Thymus (tissue), 14 donors: ENCODE measurements at places on chromosomes 6 and 20.
A peak's percentile ranks its signal among the peaks of the same experiment; 100 is the strongest.

DNA sequence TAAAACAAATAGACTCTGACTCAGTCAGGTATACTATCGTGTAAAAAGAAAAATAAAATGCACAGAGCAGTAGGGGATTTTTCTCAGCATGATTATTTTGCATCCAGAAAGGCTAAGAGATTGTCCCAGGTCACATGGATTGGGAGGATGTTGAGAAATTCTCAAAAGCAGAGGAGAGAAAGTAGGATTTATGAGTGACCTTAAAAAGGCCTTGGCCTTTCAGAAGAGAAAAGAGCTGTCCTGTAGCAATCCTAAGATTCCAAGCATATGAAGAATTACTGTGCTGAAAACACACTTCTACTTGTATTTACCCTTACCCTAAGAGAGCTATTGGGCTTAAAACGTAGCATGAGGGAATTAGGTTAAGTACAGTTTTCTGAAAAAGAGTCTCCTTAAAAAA is 149.7 kb upstream of the ENPP5 start:
- H3K27me3 ChIP-seq, result no peaks in the 10 kb centered on the region
- no peak overlapping the region for H3K27ac ChIP-seq
- no peak overlapping the region for H3K4me3 ChIP-seq
- no peaks in the 10 kb centered on the region for H3K36me3 ChIP-seq
- no peak for DNase-seq

DNA sequence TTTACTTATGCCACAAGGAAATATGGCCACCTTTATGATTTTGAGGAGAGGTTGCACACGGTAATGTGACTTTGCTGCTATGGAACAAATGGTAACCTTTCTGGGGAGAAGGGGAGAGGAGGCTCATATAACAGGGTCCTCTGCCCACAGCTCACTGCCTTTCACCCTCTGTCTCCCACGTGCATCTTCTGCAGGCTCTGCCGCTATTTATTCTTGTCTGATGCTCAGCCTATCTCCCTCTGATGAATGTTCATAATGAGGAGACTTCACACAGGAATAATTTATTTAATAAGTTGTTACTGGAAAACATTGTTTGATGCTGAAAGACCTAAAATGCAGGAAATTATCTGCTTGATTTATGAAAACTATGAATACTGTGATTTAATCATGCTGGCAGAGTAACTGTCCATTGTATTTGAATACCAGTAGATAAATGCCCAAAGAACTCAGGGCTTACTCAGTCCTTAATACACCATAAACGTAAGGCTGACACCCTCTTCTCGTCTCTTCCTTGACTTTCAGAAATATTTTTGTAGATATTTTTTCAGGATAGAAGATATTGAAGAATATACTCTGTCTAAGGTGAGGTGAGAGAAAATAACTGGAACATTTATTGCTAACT is 721.1 kb downstream of the QKI start:
- H3K36me3 ChIP-seq, result no peaks in the 10 kb centered on the region
- H3K4me3 ChIP-seq, result no peak overlapping the region
- H3K27me3 ChIP-seq, result no peaks in the 10 kb centered on the region
- no peaks in the 10 kb centered on the region for H3K4me1 ChIP-seq
- H3K27ac ChIP-seq, result no peak overlapping the region
- no peak for DNase-seq

DNA sequence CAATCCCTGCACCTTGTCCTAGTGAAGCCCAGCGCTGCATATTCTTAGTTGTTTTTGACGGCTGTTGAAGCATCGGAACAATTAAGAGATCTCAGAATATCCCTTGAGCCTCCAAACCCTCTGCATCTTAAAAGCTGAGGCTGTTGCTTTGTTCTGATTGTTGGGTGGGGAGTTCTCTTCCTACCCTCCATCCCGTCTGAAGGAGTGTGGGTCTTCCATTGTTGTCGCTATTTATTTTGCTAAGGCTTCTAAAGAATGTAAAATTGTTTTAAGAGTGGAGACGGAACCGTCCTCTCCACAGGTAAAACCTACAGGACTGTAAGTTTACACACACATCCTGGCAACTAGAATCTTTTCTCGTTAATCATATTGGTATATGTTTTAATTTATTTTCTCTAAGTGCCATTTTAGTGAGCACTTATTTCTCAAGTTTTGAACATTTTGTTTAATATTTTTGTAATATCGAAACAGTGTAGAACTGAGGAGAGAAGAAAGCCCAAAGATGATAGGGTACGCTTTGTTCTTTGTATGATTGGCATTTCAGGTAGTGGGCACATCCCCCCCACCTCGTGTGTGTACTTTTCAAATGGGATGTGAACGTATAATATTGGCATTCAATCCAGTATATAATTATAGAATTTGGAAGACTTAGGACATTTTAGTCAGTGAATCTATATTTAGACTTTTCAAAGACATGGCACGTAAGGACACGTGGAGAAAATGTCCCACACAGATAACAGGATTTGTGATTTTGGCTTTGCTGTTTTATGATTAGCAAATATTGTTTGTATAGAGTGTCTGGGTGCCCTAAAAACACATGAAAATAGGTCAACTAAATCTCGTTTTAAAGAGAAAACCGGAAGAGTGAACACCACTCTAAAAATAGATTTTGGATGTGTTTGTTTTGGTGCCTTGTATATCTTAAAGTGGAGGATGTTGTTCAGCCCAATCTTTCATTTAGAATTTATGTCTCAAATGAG is 1.3 kb downstream of the RNF146 start:
- H3K27me3 ChIP-seq, result no peaks in the 10 kb centered on the region
- H3K4me1 ChIP-seq, result no peaks in the 10 kb centered on the region
- H3K4me3 ChIP-seq, result peak overlapping the region; percentile 88
- peak overlapping the region; percentile 99 for H3K27ac ChIP-seq
- H3K36me3 ChIP-seq, result no peaks in the 10 kb centered on the region
- DNase-seq, result peak; percentile 34

DNA sequence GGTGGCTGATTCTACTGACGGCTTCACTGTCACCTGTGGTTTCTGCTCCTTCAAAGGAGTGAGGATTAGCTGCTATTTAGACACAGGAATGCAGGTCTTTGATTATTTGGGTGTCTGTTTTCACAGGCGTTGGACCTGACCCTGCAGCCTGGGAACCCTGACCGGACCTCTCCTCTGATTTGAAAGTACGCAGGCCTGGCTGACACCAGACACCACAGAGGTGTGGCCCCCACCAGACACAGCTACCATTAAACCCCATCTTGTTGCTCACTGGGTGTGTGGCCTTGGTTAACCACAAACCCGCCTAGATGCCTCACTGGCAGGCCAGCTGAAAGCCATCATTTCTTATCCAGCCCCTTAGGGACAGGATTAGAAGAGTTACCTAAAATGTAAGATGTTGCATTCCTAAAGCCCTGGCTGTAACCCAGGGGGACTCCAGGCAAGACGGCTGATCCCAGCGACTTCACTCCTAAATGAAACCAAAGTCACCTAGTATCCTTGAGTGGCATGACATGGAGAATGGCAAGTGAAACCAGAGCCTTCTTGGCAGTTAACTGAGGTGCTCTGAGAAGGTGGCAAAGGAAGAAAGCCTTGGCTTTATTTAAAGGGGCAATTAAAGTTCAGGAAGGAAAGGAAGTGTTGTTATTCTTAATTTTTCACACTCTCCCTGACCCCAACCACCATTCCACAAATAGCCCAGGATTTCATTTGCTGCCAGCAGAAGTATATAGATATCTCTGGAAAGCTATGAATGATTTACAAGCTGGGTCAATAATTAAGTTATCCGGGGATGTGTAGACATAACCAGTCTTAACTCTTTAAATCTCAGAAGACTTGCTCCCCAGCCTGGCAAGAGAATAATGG is 169.9 kb downstream of the QRSL1 start:
- no peak overlapping the region for H3K4me3 ChIP-seq
- H3K27ac ChIP-seq, result no peak overlapping the region
- no peaks in the 10 kb centered on the region for H3K27me3 ChIP-seq
- DNase-seq, result no peak

DNA sequence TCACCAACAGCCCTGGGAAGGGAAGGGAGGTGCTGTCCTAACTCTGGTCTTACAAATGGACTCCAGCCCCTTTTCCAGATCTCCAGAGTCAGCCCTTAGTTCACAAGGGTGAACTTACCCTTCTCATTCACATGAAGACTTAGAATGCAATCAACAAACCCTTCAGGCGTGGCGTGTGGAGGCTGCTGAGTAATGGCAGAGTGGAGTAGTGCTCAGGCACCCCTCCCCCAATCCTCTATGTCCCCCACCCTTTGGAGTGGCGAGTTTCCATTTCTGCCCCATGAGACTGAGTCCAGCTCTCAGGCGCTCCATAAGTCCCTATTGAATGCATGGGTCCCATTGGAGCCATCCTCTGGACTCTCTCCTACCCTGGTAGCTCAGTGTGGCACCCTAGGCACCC is 3.3 kb downstream of the SNAI1 start:
- no peaks in the 10 kb centered on the region for H3K36me3 ChIP-seq
- H3K27me3 ChIP-seq, result peaks cover 27% of the 10 kb centered on the region
- H3K4me3 ChIP-seq, result no peak overlapping the region

DNA sequence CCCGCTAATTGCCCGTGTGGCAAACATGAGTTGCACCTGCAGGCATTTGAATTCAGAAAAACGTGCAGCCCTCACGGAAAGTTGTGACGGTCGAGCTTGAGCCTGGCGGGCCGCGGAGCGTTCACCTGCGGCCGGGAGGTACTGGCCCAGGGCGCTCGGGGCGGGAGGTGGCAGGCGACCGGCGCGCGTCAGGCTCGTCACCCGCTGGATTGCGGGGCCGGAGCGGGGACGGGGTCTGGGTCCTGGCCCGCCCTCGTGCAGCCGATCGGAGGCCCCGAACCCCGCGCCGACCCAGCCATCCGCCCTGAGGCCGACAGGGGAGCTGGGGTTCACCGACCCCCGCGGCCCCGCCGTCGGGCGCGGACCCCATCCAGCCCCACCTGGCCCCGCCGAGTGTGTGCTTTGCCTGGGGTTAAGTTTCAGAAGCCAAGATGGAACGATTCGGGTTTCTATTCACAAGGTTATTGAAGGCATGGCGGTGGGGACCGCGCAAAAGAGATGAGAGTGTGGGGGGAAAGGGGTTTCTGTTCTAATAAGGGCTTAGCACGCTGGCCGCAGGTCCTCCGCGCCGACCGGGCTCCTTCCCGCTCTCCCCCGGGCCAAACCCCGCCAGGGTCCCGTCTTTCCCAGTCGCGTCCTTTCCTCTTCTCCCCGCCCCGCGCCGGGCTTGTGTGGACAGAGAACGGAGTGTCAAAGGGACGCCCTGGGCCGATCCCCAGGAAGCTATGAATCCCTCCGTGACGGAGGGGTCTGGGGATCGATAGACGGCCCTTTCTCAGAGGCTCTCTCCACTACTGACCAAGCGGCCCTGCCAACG is 1.6 kb upstream of the HEY2 start:
- peaks cover 22% of the 10 kb centered on the region for H3K4me1 ChIP-seq
- peak overlapping the region; percentile 69 for H3K4me3 ChIP-seq
- DNase-seq, result peak; percentile 30
- no peaks in the 10 kb centered on the region for H3K36me3 ChIP-seq
- no peak overlapping the region for H3K27ac ChIP-seq

DNA sequence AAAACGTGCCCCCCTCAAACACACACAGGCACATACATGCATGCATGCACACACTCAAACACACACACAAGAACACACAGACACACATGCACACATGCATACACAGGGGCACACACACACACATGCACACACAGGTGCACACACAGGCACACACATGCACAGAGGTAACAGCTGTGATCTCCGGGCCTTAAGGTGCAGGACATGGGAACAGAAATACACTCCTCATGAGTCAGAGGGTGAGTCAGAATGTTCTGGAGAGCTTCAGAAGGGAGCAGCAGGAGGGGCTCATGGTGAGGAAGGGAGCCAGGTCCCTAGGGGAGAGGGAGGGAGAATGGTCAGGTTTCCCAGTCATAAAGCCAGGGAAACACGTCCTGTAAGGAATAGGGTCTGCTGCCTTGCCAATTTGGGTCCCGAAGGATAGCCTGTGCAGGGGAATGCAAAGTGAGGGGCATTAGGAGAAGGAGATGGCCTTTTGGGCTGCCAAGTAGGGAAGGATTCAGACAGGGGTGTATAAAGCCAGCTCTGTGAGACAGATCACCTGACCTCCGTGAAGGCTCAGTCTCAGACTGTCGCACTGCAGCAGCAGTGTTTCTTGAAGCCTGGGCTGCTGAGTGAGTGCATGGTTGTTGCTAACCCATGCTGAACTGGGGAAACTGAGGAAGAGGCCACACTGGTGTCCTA is 123.9 kb downstream of the MAFB start:
- no peaks in the 10 kb centered on the region for H3K27me3 ChIP-seq
- no peak overlapping the region for H3K4me3 ChIP-seq
- no peak for DNase-seq
- H3K4me1 ChIP-seq, result no peaks in the 10 kb centered on the region
- H3K27ac ChIP-seq, result no peak overlapping the region

- H3K27ac ChIP-seq, result no peak overlapping the region
- no peak overlapping the region for H3K4me3 ChIP-seq
- no peaks in the 10 kb centered on the region for H3K4me1 ChIP-seq
- peak; percentile 24 for DNase-seq
- H3K27me3 ChIP-seq, result no peaks in the 10 kb centered on the region
These were observed 24.2 kb upstream of the TMX4 start for GRCh38 chr20:8043687-8044282.

DNA sequence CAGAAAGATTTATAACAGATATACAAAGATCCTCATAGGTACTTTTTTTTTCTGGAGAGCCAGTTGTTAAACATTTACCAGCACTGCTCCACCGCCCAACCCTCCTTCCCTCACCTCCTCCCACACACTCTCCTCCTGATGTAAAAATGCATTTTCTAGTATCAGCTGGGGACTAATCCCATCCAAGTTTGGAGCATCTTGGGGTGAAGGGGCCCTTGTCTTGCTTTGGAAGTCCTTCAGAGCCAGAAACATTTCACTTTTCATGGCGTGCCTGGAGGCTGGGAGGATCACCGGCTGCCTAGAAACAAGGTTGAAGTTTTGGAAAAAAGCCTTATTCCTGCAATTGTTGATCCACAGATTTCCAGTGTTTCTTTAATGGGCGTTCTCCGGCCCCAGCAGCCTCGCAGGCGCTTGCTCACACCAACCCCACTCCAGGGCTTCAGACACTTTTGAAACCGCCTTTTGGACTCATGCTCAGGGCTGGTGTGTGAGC is 165.1 kb upstream of the AFDN start:
- no peak for DNase-seq
- no peak overlapping the region for H3K27ac ChIP-seq
- no peak overlapping the region for H3K4me3 ChIP-seq
- no peaks in the 10 kb centered on the region for H3K4me1 ChIP-seq

DNA sequence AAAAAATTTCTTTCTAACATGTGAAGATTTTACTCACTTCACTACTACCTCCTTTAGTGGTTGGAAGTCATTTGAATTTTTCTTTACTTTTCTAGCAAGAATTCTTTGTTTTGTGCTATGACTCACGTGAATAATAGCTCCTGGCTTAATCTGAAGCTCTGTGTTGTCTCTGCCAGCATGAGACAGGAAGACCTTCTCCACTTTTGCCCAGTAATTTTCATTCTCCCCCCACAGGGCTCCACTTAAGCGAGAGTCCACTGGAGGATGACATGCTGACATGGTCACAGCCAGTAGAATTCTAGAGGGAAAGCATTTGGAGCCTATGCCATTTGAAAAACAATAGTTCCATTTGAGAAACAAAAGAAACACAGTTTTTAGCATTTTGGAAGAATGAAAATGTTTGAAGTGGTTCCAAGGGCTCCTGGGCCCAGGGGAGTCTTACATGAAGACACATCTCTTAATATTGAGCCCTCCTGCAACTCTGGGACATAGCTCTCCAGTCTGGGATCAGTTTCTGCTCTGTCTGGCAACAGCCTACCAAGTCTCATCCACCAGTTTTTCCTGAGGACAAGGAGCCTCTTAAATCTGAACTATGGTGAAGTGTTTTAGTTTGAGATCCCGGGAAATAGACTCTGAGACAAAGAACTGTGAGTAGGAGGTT is 231.4 kb downstream of the PAX1 start:
- no peaks in the 10 kb centered on the region for H3K36me3 ChIP-seq
- H3K4me1 ChIP-seq, result no peaks in the 10 kb centered on the region
- no peak overlapping the region for H3K27ac ChIP-seq
- no peak for DNase-seq

- no peak overlapping the region for H3K27ac ChIP-seq
- H3K27me3 ChIP-seq, result no peaks in the 10 kb centered on the region
- no peak for DNase-seq
These were observed 163.2 kb downstream of the KHDC1L start for GRCh38 chr6:73062130-73062529.
